Thymus (tissue), 14 donors: ENCODE measurements at places on chromosomes 5 and 9. TPM values are rescaled to one million over a fixed set of nuclear protein-coding genes. Genes with fewer than 3 reads are reported as not detected.

DNA sequence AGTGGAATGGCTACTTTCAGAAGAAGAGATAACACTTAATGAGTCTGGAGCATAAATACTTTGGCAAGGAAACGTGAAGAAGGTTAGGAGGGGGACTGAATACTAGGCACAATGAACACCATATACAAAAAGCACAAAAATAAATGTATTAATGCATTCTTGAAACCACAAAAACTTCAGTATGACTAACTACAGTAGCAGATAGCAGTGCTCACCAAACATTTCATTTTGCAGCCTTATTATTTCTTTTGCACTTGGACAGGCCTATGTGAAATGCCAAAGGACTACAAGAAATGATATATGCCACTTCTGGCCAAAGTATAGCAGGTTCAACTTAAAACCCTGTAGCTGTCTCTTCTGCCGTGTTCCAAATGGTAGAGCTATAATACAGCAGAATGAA is 26.3 kb downstream of the UBQLN1 start:
- H3K27me3 ChIP-seq, result no peaks in the 10 kb centered on the region
- H3K27ac ChIP-seq, result no peak overlapping the region
- DNase-seq, result no peak
- no peak overlapping the region for H3K4me3 ChIP-seq
- peaks cover 37% of the 10 kb centered on the region for H3K36me3 ChIP-seq
- no peaks in the 10 kb centered on the region for H3K4me1 ChIP-seq

DNA sequence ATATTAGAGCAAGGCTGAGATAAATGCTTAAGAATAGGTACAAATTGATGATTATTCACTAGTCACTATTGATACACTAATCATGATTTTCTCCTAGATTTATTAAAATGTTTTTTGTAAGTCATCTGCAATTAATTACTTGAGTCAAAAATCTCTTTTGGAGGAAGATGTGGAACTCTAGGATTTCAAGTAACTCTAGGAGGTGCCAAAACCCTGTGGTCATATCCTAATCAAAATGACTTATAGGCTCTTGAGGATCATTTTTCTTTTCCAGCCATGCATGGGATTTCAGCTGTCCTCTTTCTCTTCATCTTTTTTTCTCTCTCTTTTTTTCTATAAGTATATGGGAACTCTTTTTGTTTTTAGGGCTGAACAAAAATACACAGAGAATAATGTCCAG is 141.8 kb upstream of the CD180 start:
- no peak overlapping the region for H3K4me3 ChIP-seq
- DNase-seq, result no peak
- no peaks in the 10 kb centered on the region for H3K4me1 ChIP-seq

DNA sequence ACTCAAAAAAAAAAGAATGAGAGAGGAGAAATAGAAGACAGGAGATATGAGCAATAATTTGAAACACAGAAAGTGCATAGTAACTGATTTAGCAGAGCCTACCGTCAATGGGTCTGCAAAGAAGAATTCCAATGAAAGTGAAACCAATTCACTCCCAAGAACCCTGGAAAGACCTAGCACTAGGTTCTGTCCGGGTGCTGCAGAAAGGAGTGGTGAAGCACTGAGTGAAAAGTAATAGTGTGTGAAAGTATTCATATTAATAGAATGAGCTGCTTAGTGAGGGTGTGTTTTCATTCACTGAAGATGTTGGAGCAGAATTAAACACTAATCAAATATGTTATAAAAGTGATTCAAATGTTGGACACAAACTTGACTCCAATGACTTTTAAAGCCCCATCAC is 51.3 kb upstream of the SLC30A5 start:
- DNase-seq, result no peak
- no peaks in the 10 kb centered on the region for H3K27me3 ChIP-seq
- H3K4me3 ChIP-seq, result no peak overlapping the region
- H3K27ac ChIP-seq, result peak overlapping the region; percentile 31
- no peaks in the 10 kb centered on the region for H3K4me1 ChIP-seq

DNA sequence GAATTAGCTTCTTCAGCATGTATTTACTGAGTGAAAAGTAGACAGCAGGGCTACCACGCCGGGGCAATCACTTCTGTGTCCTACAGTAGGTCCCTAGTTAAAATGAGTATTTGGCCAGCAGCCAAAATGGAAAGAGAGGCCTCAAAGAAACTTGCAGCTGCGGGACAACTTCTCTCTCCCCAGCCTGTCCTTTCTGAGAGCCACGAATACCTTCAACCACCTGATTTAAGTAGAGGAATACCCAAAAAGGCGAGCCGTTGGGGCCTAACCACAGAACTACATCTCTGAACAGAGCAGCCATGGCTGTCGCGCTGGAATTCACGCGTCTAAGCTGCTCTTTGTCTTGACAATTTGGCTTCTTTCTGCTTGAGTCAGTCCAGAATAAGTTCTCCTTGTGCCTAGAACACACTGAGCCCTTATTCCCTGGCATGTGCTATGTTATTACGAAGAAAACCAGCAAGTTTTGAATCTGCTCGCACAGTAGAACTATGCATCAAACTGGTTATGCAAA is 43.8 kb upstream of the GOLPH3 start:
- no peak for DNase-seq
- peaks cover 5% of the 10 kb centered on the region for H3K4me1 ChIP-seq
- H3K27ac ChIP-seq, result peak overlapping the region; percentile 10
- H3K27me3 ChIP-seq, result no peaks in the 10 kb centered on the region

GRCh38 chr5:43065387-43065947 is 25.3 kb upstream of the ANXA2R start:
- H3K27me3 ChIP-seq, result no peaks in the 10 kb centered on the region
- peak; percentile 40 for DNase-seq
- peak overlapping the region; percentile 87 for H3K4me3 ChIP-seq
- peak overlapping the region; percentile 97 for H3K27ac ChIP-seq
- H3K4me1 ChIP-seq, result peaks cover 14% of the 10 kb centered on the region
- peaks cover 5% of the 10 kb centered on the region for H3K36me3 ChIP-seq

DNA sequence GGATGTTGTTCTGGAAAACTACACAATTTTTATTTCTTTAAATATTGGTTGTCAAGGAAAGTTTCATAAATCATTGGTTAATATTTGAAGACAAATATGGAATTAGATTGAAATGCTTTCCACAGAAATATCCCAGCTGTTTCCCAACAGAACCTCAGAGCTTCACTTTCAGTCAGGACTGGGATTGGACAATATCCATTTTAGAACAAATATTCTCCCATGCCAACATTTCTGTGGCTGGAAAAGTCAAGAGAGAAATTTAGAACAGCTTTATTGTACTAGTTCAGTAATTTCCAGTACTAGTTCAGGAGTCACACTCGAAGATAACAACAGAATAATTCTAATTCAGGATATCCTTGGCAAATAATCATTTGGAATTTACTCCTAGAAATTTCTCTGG is 116.1 kb upstream of the TUT7 start:
- no peak overlapping the region for H3K27ac ChIP-seq
- H3K36me3 ChIP-seq, result no peaks in the 10 kb centered on the region
- H3K4me3 ChIP-seq, result no peak overlapping the region
- DNase-seq, result no peak
- no peaks in the 10 kb centered on the region for H3K27me3 ChIP-seq
- no peaks in the 10 kb centered on the region for H3K4me1 ChIP-seq

DNA sequence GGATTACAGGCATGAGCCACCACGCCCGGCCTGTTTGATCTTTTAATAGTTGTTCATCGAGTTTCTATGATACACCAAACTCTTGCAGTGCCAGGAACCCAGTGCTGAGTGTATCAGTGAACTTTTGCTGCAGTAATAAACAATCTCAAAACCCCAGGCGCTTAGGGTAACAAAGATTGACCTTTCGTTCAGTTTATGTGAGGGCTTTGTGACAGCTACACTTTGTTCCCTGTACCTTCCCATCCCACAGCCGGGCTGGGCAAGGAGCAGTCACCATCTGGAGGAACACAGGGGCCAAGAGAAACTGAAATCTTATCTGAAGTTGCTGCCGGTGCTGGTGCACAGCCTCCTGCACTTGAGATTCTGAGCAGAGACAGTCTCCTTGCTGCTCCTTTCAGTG is 17.2 kb upstream of the WNK2 start:
- DNase-seq, result no peak
- H3K27me3 ChIP-seq, result no peaks in the 10 kb centered on the region
- no peak overlapping the region for H3K27ac ChIP-seq
- H3K4me3 ChIP-seq, result no peak overlapping the region
- no peaks in the 10 kb centered on the region for H3K4me1 ChIP-seq
- H3K36me3 ChIP-seq, result no peaks in the 10 kb centered on the region

- H3K4me3 ChIP-seq, result no peak overlapping the region
- H3K4me1 ChIP-seq, result no peaks in the 10 kb centered on the region
- H3K27me3 ChIP-seq, result peaks cover 22% of the 10 kb centered on the region
- no peak overlapping the region for H3K27ac ChIP-seq
- DNase-seq, result no peak
These were observed 32.7 kb downstream of the KCNT1 start for GRCh38 chr9:135734616-135735144.

- no peaks in the 10 kb centered on the region for H3K4me1 ChIP-seq
- peaks cover 7% of the 10 kb centered on the region for H3K36me3 ChIP-seq
- DNase-seq, result no peak
- H3K27me3 ChIP-seq, result no peaks in the 10 kb centered on the region
- H3K4me3 ChIP-seq, result no peak overlapping the region
These were observed 42.8 kb downstream of the MCCC2 start for GRCh38 chr5:71629950-71630349.

- no peak for DNase-seq
- H3K4me1 ChIP-seq, result no peaks in the 10 kb centered on the region
- no peak overlapping the region for H3K4me3 ChIP-seq
- H3K27ac ChIP-seq, result no peak overlapping the region
- peaks cover 12% of the 10 kb centered on the region for H3K27me3 ChIP-seq
These were observed 27.2 kb downstream of the SLC6A7 start for GRCh38 chr5:150217038-150217437.

DNA sequence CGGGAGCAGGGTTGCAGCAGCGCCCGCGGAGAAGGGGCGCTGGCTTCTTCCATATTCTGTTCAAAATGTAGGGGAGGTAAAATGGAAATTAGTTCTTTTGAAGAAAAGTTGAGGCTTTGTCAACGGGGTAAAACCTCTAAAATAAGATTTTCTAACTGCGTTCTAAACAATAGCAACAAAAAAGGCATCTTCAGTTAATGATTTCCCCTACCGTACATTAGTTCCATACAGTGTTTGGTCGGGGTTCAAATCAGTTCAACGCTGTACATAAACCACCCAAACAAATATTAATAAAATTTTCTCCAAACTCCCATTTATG is 343 bp upstream of the FANCC start:
- DNase-seq, result no peak
- no peaks in the 10 kb centered on the region for H3K27me3 ChIP-seq
- no peaks in the 10 kb centered on the region for H3K36me3 ChIP-seq
- H3K4me1 ChIP-seq, result peaks cover 8% of the 10 kb centered on the region
- peak overlapping the region; percentile 95 for H3K4me3 ChIP-seq

DNA sequence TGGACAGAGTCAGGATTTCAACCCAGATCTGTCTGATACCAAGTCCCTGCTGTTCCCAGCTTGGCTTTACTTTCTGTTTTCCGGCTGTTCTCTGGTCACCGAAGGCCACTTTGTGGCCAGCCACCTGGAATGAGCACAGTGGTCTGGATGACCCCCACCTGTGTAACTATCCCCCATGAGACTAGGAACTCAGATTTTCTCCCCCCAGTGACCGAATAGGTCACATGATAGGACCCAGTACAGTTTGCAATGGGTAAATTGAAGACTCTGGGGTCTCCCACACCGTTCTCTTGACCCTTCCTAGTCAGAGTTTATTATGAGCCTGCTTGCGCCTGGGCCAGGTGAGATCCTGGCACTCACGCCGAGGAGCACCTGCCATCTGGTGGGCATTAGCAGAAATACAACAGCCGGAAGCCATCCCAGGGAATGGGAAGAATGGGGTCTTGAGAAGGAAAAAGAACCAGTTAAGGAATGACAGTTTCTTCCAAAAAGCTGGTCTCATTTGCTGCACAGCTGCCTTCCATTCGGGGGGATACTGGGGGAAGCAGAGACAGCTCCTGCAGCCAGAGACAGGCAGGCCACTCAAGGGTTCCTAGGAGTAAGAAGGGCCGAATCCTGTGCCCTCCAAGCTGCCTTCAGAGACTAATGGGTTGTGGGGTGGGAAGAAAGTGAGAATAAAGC is 7.1 kb downstream of the PHYHD1 start:
- DNase-seq, result no peak

- H3K36me3 ChIP-seq, result no peaks in the 10 kb centered on the region
- H3K4me3 ChIP-seq, result no peak overlapping the region
- no peaks in the 10 kb centered on the region for H3K4me1 ChIP-seq
- no peak overlapping the region for H3K27ac ChIP-seq
- H3K27me3 ChIP-seq, result no peaks in the 10 kb centered on the region
These were observed 1.1 kb downstream of the HTR1A start for GRCh38 chr5:63961125-63961597.

- DNase-seq, result no peak
- no peak overlapping the region for H3K27ac ChIP-seq
- no peaks in the 10 kb centered on the region for H3K27me3 ChIP-seq
- H3K4me3 ChIP-seq, result no peak overlapping the region
These were observed 117.6 kb upstream of the HMHB1 start for GRCh38 chr5:143694357-143694756.

GRCh38 chr5:78549043-78549442 is 99.5 kb downstream of the LHFPL2 start:
- no peak for DNase-seq
- peaks cover 18% of the 10 kb centered on the region for H3K4me1 ChIP-seq
- no peak overlapping the region for H3K4me3 ChIP-seq
- peak overlapping the region; percentile 44 for H3K27ac ChIP-seq

- H3K4me1 ChIP-seq, result no peaks in the 10 kb centered on the region
- DNase-seq, result no peak
- H3K36me3 ChIP-seq, result no peaks in the 10 kb centered on the region
- no peak overlapping the region for H3K4me3 ChIP-seq
- peaks cover 14% of the 10 kb centered on the region for H3K27me3 ChIP-seq
These were observed 10.4 kb downstream of the NR6A1 start for GRCh38 chr9:124760719-124761118.

- H3K36me3 ChIP-seq, result no peaks in the 10 kb centered on the region
- no peak overlapping the region for H3K27ac ChIP-seq
- no peaks in the 10 kb centered on the region for H3K27me3 ChIP-seq
- no peak overlapping the region for H3K4me3 ChIP-seq
- no peaks in the 10 kb centered on the region for H3K4me1 ChIP-seq
These were observed 645.4 kb downstream of the PRELID2 start for GRCh38 chr5:145189746-145190145.

GRCh38 chr9:133146746-133147411 is 16.8 kb downstream of the GBGT1 start:
- no peak overlapping the region for H3K27ac ChIP-seq
- H3K36me3 ChIP-seq, result peaks cover 4% of the 10 kb centered on the region
- H3K27me3 ChIP-seq, result no peaks in the 10 kb centered on the region
- H3K4me1 ChIP-seq, result peaks cover 55% of the 10 kb centered on the region

DNA sequence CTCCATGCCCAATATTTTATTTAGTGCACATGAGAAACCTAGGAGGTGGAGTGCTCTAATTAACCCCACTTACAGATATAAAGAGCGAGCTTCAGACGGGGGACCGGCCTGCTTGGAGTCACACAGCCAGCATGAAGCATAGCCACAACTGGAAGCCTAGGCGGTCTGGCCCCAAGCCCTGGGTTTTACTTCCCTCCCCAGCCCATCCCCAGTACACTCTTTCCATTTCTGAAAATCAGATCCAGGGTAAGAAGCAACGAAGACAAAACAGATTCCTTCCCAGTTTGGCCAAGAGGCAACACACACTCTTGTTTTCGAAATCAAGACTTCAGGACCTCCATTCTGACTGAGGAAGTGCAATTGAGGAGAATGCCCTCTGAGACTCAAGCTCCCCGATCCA is 27.1 kb downstream of the KCNMB1 start:
- H3K36me3 ChIP-seq, result no peaks in the 10 kb centered on the region
- no peak overlapping the region for H3K4me3 ChIP-seq
- no peaks in the 10 kb centered on the region for H3K27me3 ChIP-seq
- H3K4me1 ChIP-seq, result peaks cover 33% of the 10 kb centered on the region
- no peak overlapping the region for H3K27ac ChIP-seq

CCDC171 gene
- 13.9 TPM for total RNA-seq

MARCHF3 gene
- total RNA-seq, result 5.0 TPM

INSL4 gene
- 0.05 TPM for total RNA-seq

IFNA13 gene
- not detected for total RNA-seq

GFI1B gene
- 0.61 TPM for total RNA-seq

ALDH7A1 gene
- 12.3 TPM for total RNA-seq

CSF2 gene
- 0.09 TPM for total RNA-seq

ARHGEF37 gene
- total RNA-seq, result 1.1 TPM
